ENCODE measurements at places on chromosomes 1 and 21. TPM values are rescaled to one million over a fixed set of nuclear protein-coding genes. Genes with fewer than 3 reads are reported as not detected.

The AGT gene
- 6.2 TPM for polyA plus RNA-seq

DNA sequence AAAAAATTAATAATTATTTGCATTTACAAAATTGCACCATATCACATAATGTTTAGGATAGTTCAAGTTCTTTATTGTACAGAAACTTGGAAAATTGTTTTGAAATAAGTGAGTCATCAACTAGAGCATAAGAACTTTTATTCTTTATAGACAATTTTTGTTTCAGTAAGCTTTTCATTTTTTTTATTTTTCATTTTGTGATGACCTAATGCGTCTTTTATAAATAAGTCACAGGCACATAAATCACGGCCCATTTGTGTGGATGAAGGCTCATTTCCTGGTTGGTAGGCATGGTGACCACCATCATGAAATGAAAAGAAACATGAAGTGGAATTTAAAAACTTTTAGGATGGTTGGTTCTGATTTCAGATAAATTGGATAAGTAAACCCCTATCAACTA is 39.3 kb downstream of the SPAG17 start:
- DNase-seq: no peak

DNA sequence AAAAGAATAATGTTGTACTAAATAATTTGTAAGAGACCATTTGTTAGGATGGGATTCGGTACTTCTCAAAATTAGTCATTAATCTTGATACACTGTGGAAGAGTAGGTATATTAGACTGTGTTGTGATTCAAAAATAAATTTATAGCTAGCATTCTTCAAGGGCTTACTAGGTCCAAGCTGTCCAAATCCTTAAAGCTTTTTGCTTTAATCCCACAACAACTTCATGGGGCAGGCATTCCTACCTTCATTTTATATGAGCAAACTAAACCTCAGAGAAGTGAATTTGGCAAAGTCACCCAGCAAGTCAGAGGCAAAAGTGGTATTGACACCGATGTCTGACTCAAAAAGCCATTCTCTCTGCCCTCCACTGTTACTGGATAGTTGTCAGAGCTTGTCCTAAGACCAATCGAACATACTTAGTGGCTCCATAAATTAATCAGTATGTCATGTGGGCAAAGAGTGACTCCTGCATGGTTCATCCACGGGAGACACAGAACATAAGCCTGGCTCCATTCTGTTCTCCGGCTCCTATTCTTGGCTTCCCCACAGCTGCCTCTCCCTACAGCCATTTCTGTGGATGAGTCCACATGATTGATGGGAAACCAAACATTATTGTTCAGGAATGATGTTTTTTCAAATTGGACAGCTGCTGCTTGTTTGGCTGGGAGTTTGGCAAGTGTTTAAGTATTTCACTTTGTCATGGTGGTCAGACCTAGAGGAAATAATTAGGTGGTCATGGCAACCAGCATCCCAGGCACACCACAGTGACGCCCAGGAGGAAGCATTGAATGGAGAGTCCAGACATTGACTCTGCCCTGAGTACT is 133.4 kb upstream of the FGGY start:
- DNase-seq: no peak

DNA sequence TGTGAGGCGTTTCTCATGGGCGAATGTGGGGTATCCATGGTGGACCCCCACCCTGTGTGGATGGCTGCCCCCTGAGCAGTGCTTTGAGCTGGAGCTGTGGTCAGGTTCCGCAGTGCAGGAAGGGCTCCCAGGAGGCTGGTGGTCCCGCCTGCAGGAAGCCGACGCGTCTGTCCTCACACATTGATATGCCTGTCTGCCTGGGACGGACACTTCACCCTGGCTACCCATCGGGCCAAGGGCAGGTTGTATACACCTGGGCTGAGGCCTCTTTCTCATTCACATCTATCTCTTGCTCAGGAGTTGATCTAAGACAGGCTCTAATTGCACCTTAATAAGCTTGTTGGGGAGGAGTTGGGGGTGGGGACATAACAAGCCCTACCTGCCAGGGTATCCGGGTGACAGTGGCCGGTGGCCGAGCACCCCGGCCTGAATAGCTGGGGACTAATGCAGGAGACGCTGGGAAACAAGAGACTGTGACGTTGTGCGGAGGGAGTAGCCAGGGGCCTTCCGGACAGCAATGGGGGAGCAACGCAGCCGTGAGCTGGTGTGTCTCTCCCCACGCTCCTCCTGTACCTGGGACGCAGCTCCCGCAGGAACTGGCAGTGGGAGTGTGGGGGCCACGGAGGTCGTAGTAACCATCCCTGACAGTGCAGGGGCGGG is 21.7 kb downstream of the PDXK start:
- DNase-seq: no peak

DNA sequence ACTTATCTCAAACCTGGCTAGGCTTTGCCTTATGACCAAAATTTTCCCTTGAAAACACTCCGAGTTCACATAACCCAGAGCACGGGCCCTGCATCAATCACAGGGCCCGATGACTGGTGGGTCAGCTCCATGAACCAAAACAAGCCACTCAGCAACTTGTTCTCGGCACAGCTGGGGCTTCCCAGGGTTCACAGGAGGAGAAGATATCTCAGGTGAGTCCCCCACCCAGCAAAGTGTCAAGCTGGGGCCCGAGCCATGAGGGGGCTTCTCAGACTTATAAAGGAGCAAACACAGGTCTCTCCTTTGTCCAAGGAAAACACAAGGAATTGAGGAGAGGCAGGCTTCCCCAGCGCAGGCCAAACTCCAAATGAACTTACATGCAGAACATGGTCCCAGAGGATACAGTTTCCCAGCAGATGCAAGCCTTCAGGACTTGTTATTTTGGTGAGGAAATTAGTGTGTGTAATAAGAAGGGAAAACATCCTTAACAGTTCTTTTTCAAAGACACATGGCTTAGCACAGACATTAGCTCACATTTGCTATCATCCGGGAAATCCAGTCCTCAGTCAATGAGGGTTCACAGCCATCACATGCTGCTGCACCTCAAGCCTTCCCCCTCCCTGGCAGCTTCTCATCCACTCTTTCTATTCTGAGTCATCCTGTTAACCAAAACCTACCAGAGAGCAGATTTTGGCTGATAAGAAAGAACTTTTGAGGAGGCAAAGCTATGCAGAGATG is 98.1 kb upstream of the NFIA start:
- no peak for DNase-seq

DNA sequence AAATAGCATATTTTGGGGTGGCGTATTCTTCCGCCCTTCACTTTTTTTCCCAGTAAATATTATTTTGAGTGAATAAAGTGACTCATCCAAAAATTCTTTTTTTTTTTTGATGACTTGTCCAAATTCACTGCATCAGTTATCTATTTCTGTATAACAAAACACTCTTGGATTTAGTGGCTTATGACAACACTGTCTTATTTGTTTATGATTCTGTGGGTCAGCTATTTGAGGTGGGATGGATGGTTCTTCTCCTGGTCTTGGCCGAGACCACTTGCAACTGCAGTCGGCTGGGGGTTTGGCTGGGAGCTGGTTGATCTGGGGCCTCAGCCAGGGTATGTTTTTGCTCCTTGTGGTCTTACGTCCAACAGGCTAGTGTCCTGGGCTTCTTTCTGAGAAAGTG is 39.9 kb upstream of the SRSF10 start:
- DNase-seq: no peak

DNA sequence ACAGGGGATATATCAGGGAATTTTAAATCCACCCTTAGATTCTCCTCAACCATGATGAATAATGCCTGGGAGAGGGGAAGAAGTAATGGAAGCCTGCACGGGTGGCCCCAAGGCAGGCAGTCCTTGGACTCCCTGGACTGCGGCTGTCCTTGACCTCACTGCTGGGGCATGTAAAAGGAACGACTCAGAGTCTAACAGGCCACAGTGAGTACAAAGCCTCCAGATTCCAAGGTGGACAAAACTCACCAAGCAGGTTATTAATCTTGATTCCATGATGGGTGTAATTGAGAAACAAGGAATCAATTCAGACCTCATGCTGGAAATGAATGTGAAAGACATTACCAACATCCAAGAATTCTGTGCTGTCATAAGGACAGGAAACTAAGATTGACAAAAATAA is 13.0 kb upstream of the ARHGAP29 start:
- no peak for DNase-seq

GRCh38 chr1:89994231-89994804 is 592 bp upstream of the ZNF326 start:
- no peak for DNase-seq

The IGSF9 gene
- polyA plus RNA-seq: not detected

DNA sequence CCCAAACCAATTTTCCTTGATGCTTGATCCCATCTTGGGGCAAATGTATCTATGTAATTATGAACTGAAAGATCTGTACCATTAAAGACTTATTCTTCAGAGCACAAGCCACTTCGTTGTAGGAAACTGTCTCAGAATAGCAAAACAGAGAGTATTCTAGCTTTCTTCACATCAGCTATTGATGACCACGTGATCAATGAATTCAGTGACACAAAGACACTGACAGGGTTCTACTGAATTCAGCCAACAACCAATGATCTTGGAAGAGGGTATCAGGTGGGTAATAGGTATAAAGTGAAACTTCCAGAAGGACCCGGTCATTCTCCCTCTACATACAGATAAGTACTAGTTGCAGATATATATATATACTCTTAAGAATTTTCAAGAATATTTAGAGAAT is 33.8 kb upstream of the SERTAD4 start:
- no peak for DNase-seq

DNA sequence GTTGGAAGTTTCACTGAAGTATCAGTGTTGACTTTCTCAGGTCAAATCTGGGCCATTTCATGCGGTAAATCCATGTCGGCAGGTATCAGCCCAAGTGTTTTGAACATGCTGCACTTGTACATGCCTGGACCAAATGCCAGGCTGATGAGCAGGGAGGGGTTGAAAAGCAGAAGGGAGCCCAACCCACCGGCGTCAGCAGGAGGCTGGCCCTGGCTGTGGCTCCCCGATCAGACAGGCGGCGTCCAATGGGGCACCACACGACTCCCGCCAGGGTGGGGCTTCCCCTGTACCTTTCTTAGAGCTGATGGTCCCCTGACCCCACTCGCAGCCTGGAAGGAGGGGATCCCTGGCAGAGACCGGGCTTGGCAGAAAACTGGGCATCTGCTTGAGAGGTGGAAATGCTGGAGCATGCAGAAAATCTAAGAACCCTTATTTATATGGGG is 540.0 kb downstream of the KIF26B start:
- no peak for DNase-seq

DNA sequence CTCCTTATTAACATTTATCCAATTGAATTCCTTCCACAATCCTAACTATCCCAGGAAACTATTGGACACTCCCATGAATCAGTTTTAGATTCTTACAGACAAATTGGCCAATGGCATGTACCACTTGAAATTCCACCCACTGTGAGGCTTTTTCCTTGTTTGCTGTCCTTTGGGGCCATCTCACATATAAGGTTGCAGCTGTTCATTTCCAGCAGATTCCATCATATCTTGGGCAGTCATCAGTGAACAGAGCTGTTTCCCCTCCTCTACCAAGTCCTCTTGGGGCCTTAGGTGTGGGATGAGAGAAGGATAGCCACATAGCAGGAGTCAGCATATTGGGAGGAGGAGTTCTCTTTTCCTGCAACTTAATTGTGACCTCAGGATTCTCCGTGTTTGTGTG is 109.1 kb downstream of the HHAT start:
- no peak for DNase-seq

GRCh38 chr1:212529211-212529741 is 79.3 kb upstream of the ATF3 start:
- no peak for DNase-seq

DNA sequence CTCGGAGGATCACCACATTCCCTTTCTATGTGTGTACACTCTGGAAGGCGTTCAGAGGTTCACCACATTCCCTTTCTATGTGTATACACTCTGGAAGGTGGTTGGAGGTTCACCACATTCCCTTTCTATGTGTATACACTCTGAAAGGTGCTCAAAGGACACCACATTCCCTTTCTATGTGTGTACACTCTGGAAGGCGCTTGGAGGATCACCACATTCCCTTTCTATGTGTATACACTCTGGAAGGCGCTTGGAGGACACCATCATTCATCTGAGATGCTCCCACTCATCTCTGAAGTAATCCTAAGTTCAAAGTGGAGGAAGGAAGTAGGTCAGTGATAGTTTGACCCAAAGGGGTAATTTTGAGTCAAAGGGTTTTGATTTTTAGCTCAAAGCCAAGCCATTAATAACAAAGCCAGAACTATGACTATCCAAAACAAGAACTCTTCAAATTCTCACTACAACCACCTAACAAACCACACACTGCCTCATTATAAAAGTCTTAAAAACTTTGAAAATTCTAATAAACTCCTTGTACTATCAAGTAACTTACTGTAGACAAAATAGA is 32.9 kb downstream of the NRIP1 start:
- no peak for DNase-seq
